ENCODE measurements at places on chromosomes 11 and 22.

- H3K27me3 ChIP-seq = peaks cover 54% of the 10 kb centered on the region
- no peak for DNase-seq
- no peaks in the 10 kb centered on the region for H3K4me1 ChIP-seq
- no peak overlapping the region for H3K27ac ChIP-seq
- H3K36me3 ChIP-seq = no peaks in the 10 kb centered on the region
Observed at GRCh38 chr22:23473901-23474300, 106.2 kb downstream of the IGLL1 start.

DNA sequence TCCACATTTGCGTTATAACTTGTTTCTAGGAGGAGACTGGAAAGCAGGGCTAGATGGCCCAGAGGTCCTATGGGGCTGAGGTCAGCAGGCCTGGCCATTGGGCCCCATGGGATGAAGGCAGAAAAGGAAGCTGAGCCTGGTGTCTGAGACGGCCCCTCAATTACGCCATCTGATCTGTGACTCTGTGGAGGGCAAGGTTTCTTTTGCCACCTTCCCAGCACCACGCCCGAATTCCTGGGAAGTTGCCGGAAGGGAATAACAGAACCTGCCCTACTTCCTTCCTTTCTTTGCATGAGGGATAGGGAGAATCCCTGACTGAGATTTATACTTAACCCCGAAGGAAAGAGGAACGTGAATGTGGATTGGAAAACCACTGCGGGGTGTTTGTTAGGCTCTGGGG is 118.1 kb downstream of the MPPED1 start:
- no peak overlapping the region for H3K27ac ChIP-seq
- DNase-seq = no peak
- H3K36me3 ChIP-seq = no peaks in the 10 kb centered on the region
- peaks cover 99% of the 10 kb centered on the region for H3K27me3 ChIP-seq

GRCh38 chr11:16110886-16111285 is 245.5 kb downstream of the SOX6 start:
- H3K36me3 ChIP-seq = no peaks in the 10 kb centered on the region
- H3K4me1 ChIP-seq = no peaks in the 10 kb centered on the region
- DNase-seq = no peak
- H3K27ac ChIP-seq = no peak overlapping the region
- no peak overlapping the region for H3K4me3 ChIP-seq

DNA sequence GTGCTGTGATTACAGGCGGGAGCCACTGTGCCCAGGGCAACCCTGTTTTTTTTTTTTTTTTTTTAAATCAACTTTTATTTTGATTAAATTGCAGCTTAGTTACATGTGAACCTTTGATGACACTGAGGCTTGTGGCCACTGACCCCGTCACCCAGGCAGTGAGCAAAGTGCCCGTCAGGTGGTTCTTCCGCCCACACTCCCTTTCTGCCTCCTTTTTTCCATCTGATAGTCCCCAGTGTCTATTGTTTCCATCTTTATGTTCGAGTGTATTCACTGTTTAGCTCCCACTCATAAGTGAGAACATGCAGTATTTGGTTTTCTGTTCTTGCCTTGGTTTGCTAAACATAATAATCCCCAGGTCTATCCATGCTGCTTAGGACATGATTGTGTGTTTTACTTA is 110.9 kb upstream of the GRK3 start:
- no peak for DNase-seq
- peaks cover 13% of the 10 kb centered on the region for H3K4me1 ChIP-seq
- H3K4me3 ChIP-seq = no peak overlapping the region
- no peaks in the 10 kb centered on the region for H3K36me3 ChIP-seq

DNA sequence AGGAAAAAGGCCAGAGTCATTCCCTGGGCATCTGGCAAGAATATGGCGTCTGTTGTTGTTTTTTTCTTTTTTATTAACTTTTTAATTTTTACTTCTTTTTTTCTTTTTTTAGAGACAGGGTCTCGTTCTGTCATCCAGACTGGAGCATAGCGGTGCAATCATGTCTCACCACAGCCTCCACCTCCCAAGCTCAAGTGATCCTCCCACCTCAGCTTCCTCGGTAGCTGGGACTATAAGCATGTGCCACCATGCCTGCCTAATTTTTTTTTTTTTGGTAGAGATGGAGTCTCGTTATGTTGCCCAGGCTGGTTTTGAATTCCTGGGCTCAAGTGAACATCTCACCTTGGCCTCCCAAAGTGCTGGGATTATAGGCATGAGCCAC is 54.0 kb upstream of the PRDM11 start:
- H3K4me1 ChIP-seq = no peaks in the 10 kb centered on the region
- H3K27ac ChIP-seq = no peak overlapping the region
- peaks cover 14% of the 10 kb centered on the region for H3K27me3 ChIP-seq
- H3K4me3 ChIP-seq = no peak overlapping the region

GRCh38 chr11:64843686-64844329 is 645 bp downstream of the CDC42BPG start:
- peaks cover 48% of the 10 kb centered on the region for H3K4me1 ChIP-seq
- no peaks in the 10 kb centered on the region for H3K27me3 ChIP-seq
- no peak for DNase-seq
- H3K36me3 ChIP-seq = no peaks in the 10 kb centered on the region
- H3K4me3 ChIP-seq = peak overlapping the region; percentile 72
- H3K27ac ChIP-seq = peak overlapping the region; percentile 79
